Thymus (tissue), 14 donors: ENCODE measurements at places on chromosomes 1 and 21. TPM values are rescaled to one million over a fixed set of nuclear protein-coding genes. Genes with fewer than 3 reads are reported as not detected.
A peak's percentile ranks its signal among the peaks of the same experiment; 100 is the strongest.

The ASAP3 gene
- 4.1 TPM for total RNA-seq

The PTCH2 gene
- total RNA-seq: 0.33 TPM

DNA sequence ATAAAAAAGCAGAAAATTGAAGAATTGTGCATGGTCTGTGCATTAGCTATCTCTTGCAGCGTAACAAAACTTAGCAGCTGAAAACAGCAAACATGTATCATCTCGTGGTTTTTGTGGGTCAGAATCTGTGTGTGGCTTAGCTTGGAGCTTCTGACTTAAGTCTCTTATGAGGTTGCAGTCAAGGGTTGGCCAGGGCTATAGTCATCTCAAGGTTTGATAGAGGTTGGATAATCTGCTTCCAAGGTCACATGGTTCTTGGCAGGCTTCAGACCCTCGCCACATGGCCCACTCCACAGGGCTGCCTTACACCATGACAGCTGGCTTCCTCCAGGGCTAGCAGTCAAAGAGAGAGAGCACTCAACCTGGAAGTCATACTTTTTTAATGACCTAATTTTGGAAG lies 35.9 kb downstream of the CNST start:
- no peak for DNase-seq

DNA sequence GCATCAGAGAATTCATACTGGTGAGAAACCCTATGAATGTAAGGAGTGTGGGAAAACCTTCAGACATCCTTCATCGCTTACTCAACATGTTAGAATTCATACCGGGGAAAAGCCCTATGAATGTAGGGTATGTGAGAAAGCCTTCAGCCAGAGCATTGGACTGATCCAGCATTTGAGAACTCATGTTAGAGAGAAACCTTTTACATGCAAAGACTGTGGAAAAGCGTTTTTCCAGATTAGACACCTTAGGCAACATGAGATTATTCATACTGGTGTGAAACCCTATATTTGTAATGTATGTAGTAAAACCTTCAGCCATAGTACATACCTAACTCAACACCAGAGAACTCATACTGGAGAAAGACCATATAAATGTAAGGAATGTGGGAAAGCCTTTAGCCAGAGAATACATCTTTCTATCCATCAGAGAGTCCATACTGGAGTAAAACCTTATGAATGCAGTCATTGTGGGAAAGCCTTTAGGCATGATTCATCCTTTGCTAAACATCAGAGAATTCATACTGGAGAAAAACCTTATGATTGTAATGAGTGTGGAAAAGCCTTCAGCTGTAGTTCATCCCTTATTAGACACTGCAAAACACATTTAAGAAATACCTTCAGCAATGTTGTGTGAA lies 12.8 kb downstream of the ZFP69B start:
- no peak for DNase-seq

The OR2T29 gene
- total RNA-seq: not detected

The GJB4 gene
- 0.42 TPM for total RNA-seq

DNA sequence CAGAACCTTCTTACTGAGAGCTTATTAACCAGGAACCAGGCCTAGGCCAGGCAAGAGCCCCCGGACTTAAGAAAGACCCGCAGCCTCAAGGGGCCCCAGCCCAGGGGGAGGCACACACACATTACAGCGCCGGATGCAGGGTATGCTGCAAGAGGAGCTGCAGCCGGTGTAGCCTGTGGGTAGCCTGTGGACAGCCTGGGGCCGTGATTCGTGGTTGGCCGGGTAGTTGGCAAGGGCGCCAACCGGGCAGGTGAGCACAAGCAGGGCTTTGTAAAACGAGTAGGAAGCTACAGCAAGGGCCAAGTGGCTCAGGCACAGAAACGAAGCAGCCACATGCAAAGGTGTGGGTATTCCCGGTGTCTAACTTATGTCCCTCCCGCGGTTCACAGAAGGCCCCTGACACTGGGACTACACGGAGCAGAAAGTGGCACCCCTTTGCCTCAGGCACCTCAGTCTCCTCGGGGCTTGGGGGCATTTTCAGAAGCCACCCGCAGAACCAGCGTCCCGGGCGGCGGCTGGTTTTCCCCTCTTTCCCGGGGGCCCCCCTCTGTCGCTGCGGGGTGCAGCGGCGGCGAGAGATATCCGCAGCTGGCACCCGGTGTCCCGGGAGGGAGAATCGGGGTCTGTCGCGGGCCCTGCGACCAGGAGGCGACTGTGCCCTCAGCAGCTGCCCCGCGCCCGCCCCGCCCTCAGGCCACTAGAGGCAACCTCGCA lies 40.8 kb downstream of the KIAA1614 start:
- no peak for DNase-seq

DNA sequence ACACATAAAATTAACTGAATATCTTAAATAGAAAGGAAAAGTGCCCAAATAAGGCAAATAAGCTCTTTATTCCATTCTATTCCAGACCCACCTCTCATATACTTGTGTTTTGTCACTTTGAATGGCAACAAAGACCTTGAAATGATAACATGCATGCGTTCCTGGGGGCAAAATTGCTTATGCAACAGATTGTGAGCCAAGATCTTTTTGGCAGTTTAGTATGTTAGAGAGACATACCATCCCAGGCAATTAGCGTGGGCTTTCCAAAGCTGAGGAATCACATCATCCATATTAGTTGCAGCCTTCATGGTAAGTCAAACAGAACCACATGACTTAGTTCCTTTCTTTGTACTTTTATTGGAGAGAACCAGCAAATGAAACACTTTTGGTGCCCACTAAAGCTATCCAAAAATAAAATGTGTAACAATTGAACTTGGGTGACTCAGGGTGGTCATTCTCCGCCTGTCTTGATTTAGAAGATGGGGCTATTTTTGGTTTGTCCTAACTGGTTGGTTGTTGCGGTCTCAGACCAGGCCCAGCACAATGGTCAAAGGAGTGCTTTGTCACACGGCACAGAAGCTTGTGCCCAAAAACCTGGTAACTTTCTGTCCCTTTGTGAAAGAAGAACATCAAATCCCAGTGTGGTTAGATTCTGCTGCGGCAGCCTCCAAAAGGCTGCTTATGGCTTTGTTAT lies 68.7 kb upstream of the ATF3 start:
- no peak for DNase-seq

- no peak for DNase-seq
These were observed 40.6 kb upstream of the LBR start for GRCh38 chr1:225468270-225469020.

DNA sequence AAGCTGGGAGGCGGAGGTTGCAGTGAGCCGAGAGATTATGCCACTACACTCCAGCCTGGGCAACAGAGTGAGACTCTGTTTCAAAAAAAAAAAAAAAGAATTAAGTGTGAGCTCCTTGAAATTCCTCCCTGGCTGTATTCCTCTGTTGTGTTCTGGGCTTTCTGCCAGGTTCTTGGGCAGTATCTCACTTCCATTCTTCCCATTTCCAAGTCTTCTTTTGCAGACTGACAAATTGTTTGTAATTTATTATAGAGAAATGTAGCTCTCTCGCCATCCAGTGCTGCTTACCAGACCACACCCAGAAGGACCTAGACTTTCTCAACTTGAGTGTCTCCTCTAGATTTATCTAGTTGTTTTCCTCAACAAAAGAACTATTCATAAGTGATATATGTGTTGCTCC lies 105.0 kb upstream of the ADGRL2 start:
- no peak for DNase-seq

- no peak for DNase-seq
These were observed 16.2 kb downstream of the HIPK1 start for GRCh38 chr1:113945329-113945728.

The ACOT11 gene
- 1.3 TPM for total RNA-seq

DNA sequence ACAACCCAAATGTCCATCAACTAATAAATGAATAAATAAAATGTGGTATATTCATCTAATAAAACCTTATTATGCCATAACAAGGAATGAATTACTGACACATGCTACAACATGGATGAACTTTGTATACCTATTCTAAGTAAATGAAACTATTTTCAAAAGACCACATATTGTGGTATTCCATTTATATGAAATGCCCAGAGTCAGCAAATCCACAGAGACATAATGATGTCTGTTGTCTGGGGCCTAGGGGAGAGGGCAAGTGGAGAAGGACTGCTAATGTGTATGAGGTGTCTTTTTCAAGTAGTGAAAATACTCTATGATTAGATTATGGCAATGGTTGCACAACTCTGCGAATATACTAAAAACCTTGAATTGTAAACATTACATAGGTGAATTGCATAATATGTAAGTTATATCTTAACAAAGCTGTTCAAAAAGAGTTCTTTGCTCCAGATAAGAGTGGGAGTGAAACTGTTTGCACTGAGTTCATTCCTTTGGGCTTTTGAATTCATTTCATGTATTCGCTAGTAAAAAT lies 464.2 kb downstream of the NUF2 start:
- no peak for DNase-seq

The FMO2 gene
- total RNA-seq: 0.61 TPM

- DNase-seq: no peak
These were observed 51.5 kb upstream of the DAB1 start for GRCh38 chr1:57475366-57475765.

DNA sequence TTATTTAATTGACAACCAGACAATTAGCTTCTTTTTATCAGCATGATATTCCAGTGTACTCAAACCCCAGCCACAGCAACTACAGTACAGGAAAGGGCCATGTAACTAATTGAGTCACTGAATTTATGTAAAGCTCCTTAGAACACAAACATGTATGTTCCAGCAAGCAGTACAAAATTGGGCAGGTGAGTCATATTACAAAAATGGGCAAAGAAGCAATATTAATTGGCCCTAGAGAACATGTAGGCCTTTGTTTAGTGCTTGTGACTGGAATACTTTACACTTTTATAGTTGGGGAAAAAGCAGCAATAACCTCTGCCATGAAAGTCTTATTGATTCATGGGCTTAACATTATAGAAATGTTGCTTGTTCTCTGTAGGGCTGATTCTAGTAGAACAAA lies 31.8 kb downstream of the CLEC20A start:
- no peak for DNase-seq

The RAVER2 gene
- 10.8 TPM for total RNA-seq

The SLFNL1 gene
- total RNA-seq: 0.19 TPM

The OR14I1 gene
- not detected for total RNA-seq

GRCh38 chr21:24367936-24368335 lies 1239.3 kb downstream of the MRPL39 start:
- no peak for DNase-seq

DNA sequence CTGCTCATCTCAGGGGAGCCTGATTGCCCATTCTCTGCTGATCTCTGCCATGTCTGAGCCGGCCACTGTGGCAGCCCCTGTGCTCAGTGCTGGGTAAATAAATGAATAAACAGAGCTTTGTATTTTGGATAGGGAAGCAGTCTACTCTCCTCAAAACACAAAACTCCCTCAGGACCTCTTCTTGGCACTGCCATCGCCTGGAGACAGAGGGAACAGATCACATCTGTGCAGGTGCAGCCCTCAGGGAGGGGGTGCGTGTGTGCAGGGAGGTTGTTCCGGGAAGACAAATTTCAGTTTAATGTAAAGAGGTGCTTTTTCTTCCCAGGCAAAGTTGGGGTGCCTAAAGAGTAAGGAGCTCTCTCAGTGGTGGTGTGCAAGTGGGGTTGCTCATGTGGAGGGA lies 7.7 kb upstream of the FAM167B start:
- DNase-seq: no peak

GRCh38 chr1:5223206-5223605 lies 568.8 kb downstream of the AJAP1 start:
- DNase-seq: no peak

GRCh38 chr1:206779638-206780037 lies 7.3 kb upstream of the IL10 start:
- no peak for DNase-seq

GRCh38 chr1:58447042-58447441 lies 99.5 kb downstream of the OMA1 start:
- DNase-seq: no peak

DNA sequence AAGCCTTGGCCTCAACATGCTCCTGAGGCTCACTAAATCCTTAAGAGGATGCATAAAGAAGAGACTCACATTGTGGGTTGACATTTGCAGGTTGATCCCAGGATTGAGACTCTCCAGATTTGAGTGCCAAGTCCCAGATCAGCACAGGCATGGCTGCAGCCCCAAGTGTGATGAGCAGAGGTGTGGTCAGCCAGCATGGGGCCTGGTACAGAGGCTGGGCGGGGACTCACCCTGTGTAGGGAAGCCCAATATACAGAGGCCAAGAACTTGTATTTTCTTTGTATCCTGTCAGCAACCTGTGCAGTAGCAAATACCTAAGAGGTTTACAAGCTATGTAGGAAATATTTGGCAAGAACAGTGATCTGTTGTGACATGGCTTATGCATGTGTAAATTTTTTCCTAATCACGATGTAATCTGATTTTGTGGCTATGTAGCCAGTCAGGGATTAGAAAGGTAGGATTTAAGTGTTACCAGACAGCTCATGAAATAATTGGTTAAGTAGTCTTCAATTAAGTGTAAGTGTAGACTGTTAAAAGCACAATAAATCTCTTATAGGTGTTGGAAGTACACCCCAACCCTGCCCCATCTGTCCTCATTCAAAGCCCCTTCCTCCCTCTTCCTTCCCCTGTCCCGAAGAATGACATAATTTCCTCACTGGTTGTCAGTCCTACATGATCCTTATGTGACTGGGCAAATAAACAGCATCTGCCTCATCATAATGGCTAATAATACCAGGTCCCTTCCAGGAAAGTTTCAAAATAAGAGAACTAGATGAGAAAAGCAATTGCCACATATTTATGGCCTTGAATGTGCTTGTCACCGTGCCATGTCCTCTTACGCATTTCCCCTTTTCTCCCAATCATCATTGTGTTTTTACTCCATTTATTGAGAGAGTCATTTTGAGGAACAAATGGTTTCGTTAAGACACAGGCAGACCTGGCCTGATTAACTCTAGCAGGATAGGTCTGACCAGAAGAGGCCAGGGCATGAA lies 120.9 kb downstream of the HLX start:
- DNase-seq: peak; percentile 18

DNA sequence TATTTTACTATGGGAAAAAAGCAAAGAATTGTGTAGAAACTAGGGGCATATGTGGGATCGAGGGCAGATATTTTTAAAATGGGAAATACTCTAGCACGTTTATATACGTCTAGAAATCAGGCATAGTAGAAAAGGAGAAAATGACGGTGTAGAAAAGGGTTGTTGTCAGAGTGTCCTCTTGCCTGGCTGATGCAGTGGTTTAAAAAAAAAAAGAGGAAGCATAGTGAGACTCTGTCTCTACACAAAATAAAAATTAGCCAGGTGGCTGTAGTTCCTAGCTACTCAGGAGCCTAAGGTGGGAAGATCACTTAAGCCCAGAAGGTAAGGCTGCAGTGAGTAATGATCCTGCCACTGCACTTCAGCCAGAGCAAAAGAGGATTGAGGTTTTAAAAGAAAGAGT lies 64.7 kb upstream of the LRRC7 start:
- no peak for DNase-seq

- no peak for DNase-seq
These were observed 12.2 kb downstream of the TXNIP start for GRCh38 chr1:145983960-145984830.

- no peak for DNase-seq
These were observed 458.5 kb upstream of the DEPDC1 start for GRCh38 chr1:68955424-68955823.

GRCh38 chr1:58886611-58887010 lies 102.8 kb upstream of the JUN start:
- DNase-seq: no peak

The RPF1 gene
- total RNA-seq: 64.7 TPM

GRCh38 chr1:201559679-201560162 lies 20.8 kb downstream of the NAV1 start:
- DNase-seq: peak; percentile 42

The SLC25A34 gene
- 0.42 TPM for total RNA-seq
